ENCODE measurements at places on chromosomes 1 and 21.

DNA sequence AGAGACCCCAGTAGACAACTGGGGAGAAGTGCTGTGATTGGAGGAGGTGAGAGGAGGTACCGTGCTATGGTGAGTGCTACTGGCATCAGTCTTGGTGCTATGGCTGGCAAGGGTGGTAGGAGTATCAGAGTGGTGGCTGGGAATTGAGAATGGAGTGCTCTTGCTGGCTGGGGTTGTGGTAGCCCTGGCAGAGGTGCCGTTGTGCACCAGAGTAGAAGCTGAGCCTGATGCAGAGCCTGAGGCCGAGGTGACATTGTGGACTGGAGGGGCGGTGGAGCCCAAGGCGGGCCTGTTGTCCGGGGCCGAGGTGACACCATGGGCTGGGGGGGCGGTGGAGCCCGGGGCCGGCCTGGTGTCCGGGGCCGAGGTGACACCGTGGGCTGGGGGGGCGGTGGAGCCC, 14.6 kb downstream of the TRIM46 start:
- DNase-seq: no peak

DNA sequence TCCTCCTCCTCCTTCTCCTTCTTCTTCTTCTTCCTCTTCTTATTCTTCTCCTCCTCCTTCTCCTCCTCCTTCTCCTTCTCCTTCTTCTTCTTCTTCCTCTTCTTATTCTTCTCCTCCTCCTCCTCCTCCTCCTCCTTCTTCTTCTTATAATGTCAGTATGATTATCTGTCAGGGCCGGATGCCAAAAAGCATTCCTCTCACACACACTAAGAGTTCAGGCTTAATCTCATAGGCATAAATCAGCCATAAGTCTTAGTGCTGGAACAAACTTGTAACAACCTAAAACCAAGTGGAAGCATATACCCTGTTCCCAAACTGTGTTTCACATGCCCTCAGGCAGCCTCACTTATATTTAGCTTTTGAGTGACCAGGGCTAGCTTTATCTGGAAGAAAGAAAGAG, 240.3 kb downstream of the LMX1A start:
- no peak for DNase-seq

GRCh38 chr1:112496290-112496689, 12.5 kb upstream of the WNT2B start:
- DNase-seq: no peak

- no peak for DNase-seq
Observed at GRCh38 chr1:25341746-25342145, 3.6 kb downstream of the TMEM50A start.

DNA sequence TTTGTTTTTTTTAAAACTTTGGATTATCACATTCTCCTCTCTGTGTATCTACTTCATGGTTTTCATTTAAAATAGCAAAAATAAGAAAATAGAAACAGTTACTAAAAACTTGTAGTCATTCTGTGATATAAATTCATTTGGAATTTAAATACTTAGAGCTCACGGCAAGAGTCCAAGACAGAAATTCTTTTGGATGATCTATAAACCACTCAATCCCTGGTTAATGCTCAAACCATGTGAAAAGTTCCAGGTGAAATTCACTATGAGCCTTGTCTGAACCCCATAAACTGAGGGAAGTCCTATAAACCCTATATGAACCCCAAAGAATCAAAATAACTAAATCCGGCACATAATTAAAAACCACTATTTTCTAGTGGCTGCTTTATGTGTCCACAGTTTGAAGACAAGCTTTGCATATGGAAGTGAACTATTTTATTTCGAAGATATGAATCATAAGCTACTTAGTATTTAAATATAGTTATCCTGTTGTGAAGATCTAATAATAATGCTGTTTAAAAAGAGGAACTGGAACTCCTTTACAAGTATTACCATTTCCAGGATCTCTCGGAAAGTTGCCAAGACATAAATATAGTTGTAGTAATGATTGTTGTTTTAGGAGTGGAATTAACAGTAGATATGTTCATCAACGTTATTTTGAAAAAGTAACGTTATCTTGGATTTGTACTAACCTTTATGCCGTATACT, 163.5 kb downstream of the NFIA start:
- no peak for DNase-seq

DNA sequence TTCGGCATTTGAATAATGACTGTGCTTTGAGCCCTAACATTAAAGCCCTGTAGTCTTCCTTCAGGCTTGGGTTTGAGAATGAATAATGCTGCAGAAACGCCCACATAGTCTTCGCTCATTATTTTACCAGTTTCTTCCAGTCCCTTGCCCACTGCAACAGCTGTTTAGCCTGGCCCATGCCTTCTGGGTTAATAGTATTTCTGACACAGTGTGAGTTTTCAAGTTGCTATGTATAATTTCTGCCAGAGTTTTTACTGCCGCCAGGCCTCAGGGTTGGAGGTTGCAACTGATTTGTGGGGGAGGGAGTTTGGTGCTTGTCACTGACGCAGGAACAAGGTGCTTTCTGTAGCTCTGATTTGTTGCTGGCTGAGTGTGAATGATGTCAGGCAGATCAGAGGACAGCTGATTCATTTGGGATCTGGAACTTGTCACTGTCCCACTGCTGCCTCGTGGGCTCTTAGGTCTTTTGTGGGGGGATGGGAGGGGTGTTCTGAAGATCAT, 109.8 kb downstream of the MAST2 start:
- no peak for DNase-seq

DNA sequence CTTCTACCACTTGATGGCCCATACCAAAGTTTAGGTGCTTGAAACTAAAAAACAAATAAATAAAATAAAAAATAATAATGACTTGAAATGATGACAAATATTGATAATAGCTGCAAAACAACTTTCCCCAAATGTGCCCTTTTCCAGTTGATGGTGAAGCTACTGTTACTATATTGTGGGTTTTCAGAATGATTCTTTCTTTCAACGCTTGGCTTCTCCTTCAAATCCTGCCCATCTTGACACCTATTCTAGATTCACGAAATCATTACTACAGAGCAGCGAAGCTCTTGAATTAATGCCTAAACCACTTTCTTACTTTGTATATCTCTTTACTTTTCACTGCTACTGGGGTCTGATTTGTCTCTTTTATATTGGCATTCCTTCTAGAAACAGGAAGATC, 9.2 kb upstream of the C1orf141 start:
- no peak for DNase-seq

DNA sequence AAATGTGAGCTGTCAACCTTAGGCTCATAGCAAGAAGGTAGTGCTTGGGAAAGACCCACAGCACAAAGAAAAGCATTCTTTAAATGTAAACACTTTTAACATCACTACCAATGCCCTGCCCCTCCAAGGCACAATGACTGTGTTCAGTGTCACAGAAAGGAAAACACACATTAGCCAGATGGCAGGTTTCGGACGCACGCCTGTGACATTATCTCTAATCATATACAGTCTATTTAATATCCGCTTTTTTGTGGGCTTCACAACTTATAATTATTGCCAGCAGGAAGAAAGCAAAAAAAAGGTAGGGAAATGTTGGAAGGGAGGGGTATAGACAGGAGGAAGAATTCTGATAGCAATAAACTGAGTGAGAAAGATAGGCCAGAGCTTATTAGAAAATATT, 112.4 kb upstream of the BEND5 start:
- no peak for DNase-seq

GRCh38 chr1:73756817-73757216, 441.2 kb downstream of the LRRIQ3 start:
- DNase-seq: no peak

DNA sequence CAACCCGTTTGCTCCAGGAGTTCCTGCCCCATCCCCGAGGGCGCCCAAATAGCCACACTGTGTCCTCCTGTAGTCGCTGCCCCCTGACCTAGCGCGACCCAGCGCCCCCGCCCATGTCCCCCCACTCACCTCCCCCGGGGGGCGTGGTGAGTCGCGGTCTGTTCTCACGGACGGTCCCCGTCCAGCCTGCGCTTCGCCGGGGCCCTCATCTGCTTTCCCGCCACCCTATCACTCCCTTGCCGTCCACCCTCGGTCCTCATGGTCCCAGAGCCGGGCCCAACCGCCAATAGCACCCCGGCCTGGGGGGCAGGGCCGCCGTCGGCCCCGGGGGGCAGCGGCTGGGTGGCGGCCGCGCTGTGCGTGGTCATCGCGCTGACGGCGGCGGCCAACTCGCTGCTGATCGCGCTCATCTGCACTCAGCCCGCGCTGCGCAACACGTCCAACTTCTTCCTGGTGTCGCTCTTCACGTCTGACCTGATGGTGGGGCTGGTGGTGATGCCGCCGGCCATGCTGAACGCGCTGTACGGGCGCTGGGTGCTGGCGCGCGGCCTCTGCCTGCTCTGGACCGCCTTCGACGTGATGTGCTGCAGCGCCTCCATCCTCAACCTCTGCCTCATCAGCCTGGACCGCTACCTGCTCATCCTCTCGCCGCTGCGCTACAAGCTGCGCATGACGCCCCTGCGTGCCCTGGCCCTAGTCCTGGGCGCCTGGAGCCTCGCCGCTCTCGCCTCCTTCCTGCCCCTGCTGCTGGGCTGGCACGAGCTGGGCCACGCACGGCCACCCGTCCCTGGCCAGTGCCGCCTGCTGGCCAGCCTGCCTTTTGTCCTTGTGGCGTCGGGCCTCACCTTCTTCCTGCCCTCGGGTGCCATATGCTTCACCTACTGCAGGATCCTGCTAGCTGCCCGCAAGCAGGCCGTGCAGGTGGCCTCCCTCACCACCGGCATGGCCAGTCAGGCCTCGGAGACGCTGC, 1.1 kb downstream of the HTR6 start:
- no peak for DNase-seq

- no peak for DNase-seq
Observed at GRCh38 chr1:107251083-107251482, 110.2 kb downstream of the NTNG1 start.

DNA sequence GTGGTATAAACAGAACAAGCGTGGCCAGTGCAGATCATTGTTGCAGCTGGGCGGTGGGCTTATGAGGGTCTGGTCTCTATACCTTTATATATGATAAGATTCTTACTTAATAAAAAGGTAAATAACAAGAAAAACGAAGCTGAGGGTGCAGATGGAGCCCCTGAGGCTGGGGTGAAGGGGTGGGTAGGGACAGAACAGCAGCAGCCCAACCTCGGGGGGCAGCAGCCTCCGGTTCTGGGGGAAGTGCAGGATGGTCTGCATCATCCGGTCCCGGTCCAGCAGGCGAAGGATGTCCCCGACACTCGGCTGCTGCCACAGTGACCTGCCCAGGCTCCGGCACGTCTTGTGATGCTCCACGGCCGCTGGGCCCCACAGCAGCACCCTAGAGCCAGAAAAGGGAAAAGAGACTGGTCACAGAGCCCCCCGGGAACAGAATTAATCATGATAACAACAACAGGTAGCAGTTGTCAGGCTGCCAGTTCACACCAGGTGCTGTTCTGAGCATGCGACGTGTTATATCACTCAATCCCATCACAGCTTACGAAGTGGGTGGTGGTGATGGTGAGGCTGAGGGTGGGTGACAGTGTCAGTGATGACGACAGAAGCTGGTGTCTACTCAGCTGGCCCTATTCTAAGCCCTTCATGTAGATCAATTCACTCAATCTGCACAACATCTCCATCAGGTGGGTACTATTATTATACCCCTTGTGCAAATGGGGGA, 35.5 kb downstream of the MRAP start:
- no peak for DNase-seq

GRCh38 chr1:107474877-107475612, 334.2 kb downstream of the NTNG1 start:
- DNase-seq: no peak

DNA sequence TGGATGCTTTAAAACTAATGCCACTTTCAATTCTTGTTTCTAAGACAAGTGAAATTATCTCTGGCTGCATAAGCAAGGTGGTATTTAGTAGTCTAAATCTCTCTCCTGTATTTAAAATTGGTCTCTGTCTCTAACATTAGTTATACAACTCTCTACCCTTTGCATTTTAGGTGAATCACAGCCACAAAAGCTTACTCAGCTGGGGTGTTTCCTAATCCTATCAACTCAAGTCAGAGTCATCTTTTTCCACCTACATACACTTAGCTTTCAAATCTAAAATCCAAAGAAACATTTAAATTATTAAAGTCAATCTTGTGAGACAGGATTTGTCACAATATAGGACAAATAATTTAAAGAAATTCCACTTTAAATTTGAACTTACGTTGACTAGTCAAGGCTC, 255.1 kb upstream of the CXADR start:
- no peak for DNase-seq

DNA sequence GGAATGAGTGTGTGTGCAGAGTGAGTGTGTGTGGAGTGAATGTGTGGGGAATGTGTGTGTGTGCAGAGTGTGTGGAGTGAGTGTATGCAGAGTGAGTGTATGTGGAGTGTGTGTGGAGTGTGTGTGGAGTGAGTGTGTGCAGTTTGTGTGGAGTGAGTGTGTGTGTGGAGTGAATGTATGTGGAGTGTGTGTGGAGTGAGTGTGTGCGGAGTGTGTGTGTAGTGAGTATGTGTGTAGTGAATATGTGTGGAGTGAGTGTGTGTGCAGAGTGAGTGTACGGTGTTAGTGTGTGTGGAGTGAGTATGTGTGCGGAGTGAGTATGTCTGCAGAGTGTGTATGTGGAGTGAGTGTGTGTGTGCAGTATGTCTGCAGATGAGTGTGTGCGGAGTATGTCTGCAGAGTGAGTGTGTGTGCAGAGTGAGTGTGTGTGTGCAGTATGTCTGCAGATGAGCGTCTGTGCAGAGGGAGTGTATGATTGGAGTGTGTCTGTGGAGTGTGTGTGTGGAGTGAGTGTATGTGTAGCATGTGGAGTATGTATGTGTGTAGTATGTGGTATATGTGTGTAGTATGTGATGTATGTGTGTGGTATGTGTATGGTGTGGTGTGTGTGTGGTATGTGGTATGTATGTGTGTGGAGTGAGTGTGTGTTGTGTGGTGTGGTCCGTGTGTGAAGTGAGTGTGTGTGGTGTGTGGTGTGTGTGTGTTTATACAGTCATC, 59.7 kb upstream of the CLDN14 start:
- no peak for DNase-seq

- no peak for DNase-seq
Observed at GRCh38 chr1:54794451-54795355, 6.4 kb downstream of the TTC22 start.

- DNase-seq: no peak
Observed at GRCh38 chr1:63802109-63802508, 28.3 kb downstream of the ROR1 start.

DNA sequence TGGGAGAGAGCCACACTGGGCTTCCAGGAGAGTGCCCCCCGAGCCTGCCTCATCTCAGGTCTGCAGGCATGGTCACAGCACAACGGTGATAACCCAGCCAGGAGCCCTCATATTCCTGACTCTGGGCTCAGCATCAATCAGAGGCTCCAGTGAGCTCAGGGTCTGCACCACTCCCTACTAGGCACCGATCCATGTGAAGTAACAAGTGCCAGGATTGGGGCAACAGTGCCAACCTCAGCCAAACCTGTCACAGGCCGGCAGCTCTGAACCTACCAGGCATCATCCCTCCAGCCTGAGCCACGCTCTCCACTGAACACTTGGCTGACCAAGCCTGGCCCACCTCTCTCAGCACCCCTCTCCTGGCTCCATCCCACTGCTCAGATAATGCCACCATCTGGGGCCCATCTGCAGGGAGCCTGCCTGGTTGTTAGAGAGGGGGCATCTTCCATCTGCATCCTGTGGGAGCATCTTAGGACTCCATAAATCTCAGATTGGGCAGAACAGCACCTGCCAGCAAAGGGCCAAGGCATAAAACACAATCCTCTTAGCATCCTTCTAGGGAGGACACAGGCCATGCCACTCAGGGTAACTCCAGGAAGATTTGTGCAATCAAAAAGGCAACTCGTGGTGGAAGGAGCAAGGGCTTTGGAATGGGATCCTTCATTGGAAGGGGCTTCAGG, 213.7 kb upstream of the CSF3R start:
- DNase-seq: no peak

All from activated naive CD4-positive, alpha-beta T cell (primary cell).